Activated naive CD4-positive, alpha-beta T cell treated with anti-CD3 and anti-CD28 coated beads, Interleukin-2, amount 50 U/mL, for 72 hours (primary cell): ENCODE measurements at places on chromosomes 6 and 20.

- DNase-seq, result no peak
Measured at GRCh38 chr6:52053038-52053695, 34.2 kb downstream of the PKHD1 start.

DNA sequence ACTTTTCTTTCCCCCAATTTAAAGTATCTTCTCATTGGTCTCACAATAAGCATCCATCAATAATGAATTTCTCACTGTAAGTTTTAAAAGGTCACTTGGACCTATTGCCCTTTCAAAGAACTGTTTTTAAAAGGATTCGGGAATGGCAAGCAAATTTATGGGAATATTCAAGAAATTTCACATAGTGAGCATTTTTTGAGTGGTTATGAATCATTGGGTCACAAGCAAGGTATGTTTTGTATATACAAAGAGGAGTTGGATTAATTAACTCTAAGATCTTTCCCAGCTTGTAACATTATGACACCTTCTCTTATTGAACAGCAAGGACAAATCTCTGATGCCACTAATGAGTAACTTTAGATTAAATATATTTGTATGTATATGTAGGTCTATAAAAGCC lies 165.0 kb downstream of the MOXD1 start:
- no peak for DNase-seq

DNA sequence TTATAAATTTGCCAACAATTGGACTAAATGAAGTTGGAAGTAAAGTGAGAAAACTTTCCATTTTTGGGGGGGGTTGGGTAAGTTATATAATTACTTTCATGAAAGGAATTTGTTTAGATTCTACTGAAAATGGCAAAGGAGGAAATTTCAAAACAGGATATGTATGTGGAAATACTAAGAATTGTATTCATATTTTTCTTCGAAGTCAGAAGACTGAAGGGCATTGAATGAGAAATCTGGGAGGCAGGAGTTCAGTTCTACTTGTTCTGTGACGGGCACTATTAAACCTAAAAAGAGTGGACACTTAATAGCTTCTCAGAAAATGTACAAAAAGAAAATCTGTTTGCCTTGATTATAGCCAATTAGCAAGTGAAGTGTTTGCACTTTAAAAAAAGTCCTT lies 114.7 kb downstream of the PRIM2 start:
- no peak for DNase-seq

DNA sequence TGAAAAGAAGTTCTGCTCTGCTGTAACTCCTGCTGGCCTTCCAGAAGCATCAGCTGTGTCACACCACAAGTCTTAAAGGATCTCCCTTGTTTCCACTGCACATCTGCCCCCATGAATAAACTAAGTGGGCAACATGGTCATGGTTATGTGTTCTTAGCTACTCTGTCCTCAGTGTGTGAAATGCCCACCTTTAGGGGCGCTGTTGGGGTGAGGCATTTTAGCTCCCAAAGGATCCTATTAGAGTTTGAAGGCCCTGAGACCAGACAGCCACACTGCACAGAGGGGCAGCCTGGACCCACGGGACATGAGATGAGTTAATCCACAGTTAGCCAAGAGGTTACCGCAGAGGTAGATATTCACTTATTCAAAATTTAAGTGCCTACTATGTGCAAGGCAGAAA lies 294.3 kb upstream of the QKI start:
- no peak for DNase-seq

GRCh38 chr6:169008641-169009257 lies 244.9 kb downstream of the THBS2 start:
- DNase-seq, result no peak

- no peak for DNase-seq
Measured at GRCh38 chr6:67433124-67433523, 1202.0 kb upstream of the ADGRB3 start.

- DNase-seq, result no peak
Measured at GRCh38 chr20:20851385-20851784, 138.9 kb upstream of the RALGAPA2 start.

GRCh38 chr6:166410426-166410935 lies 27.7 kb upstream of the MPC1 start:
- no peak for DNase-seq

GRCh38 chr6:138655828-138656227 lies 117.7 kb upstream of the CCDC28A start:
- no peak for DNase-seq

DNA sequence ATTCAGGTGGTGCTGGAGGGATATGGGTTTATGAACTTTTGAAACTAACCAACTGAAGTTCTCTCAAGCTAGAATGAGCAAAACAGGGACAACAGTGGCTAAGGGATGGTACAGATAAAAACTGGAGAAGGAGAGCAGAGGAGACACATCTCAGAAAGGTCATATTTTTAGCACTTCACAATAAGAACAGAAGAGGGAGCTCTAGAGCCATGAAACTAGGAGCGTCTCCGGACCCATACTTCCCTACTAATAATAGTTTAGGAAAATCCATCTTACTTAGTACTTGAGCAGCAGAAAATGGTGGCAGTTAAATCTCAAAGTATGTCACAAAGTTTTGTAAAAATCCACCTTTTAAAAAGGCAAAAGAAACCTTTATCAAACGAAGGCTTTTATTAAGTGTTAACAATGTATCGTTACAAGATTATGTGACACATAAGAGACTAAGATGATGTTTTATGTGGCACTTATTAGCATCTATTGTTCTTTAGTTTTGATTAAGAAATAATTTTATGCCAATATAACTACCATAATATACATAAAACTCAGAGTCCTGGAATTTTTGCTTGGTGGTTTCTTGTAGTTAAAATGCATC lies 278.6 kb downstream of the TBC1D32 start:
- DNase-seq, result no peak

DNA sequence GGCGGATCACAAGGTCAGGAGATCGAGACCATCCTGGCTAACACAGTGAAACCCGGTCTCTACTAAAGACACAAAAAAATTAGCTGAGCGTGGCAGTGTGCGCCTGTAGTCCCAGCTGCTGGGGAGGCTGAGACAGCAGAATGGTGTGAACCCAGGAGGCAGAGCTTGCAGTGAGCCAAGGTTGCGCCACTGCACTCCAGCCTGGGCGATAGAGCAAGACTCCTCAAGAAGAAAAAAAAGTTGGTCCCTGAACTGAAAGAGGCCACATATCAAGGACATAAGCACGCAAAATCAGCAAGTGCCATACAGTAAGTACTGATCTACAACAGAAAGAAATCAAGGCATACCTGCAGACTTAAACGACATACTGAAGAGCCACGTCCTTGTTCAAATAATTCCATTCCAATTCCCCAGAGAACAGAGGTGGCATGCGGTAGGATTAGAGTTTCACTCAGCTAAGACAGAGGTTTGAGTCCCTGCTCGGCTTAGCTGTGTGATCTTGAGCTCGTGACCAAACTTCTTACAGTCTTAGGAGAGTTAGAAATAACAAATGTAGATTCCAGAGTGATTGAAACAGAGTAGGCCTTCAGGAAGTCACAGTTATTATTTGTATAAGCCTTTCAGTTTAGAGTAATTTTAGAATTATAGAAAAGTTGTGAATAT lies 29.2 kb downstream of the B4GALT5 start:
- no peak for DNase-seq

DNA sequence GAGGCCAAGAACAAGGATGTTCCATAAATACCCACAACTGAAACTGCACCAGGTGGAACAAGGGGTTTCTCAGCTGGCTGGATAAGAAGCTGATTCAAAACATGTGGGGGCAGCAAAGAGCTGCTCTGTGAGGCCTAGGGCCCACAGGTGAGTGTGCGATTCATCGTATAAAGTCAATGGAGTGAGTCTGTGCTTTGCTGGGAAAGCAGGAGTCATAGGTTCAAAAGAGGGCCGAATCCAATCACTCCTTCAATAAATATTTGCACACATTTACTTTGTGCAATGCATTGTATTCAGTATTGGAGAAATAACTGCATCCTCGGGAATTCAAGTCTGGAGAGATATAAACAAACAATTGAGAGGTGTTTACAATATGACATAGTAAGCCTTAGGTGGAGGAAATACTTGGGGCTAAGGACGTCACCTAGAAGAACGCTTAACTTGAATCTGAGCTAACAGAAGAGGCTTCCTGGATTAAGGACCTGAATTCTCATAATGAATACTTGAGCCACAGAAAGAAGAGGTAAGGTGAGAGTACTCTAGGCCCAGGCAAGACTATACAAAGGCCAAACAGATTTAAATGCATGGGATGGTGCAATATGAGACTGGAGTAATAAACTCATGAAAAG lies 83.7 kb upstream of the TMEM30A start:
- DNase-seq, result no peak

GRCh38 chr20:56522311-56522710 lies 2.2 kb upstream of the FAM209A start:
- DNase-seq, result no peak

DNA sequence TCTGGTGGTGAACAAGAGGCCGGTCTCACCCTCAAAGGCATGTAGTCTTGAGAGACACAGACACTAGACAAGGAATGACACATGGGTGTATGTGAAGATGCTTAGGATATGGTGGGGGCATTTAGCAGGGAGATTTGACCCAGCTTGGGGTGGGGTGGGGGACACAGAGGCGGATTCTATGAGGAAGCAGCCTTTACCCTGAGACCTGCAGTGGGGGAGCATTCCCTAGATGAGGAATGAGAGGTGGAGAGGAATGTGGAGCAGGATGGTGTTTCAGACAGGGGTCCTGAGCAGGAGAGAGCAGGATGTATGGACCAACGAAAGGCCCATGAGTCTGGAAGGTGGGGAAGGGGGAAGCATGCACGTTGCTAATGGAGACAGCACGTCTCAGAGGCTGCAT lies 57.8 kb downstream of the PHACTR3 start:
- DNase-seq, result no peak

GRCh38 chr6:35524380-35525020 lies 11.8 kb upstream of the TULP1 start:
- DNase-seq, result no peak

DNA sequence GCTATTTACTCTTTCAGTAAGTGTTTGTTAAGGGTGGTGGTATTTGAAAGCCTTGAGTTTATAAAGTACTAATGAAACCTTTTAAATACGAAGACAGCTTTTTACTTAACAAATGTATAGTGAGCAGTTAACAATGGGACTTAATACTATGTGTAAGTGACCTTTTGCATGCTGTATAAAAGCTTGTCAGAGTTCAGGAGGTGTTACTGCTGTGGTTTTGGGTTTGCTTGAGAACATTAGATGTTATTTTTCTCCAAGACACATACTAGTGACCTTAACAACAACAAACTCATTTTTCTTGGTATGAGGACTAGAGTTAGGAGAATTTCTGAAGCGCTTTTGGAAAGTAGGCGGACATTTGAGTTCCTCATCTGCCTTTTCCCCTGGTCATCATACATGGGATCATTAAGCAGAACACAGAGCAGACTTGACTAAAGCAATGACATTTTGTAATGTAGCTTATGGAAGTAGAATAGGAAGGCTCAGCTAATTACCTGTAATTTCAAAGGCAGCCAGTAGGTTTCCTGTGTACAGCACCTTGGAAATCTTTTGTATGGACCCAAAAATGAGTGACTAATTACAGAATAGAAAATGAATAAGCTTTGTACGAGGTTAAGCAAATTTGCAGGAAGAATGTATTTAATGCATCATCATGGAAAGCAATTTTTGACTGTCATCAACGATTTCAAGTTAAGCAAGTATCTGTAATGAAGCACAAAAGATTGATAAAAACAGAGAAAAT lies 14.1 kb downstream of the CDYL start:
- no peak for DNase-seq

GRCh38 chr6:52328303-52328662 lies 33.7 kb upstream of the PAQR8 start:
- DNase-seq, result no peak

DNA sequence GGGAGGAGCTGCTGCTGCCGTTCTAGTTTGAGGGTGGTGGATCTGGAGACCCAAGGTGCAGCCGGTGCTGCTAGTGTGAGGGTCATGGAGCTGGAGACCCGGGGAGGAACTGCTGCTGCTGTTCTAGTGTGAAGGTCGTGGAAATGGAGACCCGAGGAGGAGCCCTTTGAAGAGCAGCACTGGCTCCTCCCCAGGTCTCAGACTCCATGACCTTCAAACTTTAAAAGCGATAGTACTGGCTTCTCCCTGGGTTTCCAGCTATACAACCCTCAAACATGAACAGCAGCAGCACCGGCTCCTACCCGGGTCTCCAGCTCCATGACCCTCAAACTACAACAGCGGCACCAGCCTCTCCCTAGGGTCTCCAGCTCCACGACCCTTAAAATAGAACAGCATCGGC lies 15.5 kb downstream of the ULBP3 start:
- DNase-seq, result no peak

- no peak for DNase-seq
Measured at GRCh38 chr6:122426597-122426996, 27.1 kb downstream of the HSF2 start.

DNA sequence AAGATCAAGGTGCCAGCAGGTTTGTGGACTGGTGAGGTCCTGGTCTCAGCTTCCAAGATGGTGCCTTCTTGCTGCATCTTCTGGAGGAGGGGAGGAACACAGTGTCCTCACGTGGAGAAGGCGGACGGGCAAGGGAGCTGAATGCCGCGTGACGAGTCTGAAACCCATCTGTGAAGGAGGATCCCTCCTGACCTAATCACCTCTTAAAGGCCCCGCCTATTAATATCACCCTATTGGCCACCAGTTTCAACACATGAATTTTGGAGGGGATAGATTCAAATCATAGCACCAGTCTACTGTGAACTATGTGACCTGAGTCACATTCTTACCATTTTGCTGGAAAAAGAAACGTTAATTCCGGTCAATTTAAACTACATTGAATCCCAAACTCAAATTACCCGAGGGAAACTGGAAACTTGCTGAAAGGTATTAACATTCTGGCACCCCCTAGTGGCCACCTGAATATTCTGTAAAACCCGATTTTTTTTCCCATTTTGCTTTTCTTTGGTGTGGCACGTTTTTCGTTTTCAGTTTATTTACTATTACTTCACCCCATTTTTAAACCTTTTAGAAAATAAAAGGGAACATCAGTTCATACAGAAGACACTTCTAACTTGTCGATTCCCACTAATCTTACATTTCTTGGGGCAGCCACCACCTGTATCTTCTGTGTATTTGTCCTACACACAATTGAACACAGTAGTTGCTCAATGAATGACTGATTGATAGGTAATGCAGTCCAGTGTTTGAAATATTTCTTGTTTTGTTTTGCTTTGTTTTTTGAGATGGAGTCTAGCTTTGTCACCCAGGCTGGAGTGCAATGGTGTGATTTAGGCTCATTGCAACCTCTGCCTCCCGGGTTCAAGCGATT lies 17.9 kb upstream of the CCDC170 start:
- DNase-seq, result peak; percentile 52
